Omental fat pad (tissue), 4 donors: ENCODE measurements at places on chromosomes 4 and X. TPM values are rescaled to one million over a fixed set of nuclear protein-coding genes. Genes with fewer than 3 reads are reported as not detected.

- no peak for DNase-seq
Measured at GRCh38 chrX:118116713-118117550, at the start of gene KLHL13. Gene KLHL13 (minus strand): TSS chrX:118116810. CDS start chrX:118028473, 88,337 bp downstream.

- DNase-seq = no peak
Measured at GRCh38 chr4:168831585-168831918, 178.5 kb downstream of the CBR4 start.

DNA sequence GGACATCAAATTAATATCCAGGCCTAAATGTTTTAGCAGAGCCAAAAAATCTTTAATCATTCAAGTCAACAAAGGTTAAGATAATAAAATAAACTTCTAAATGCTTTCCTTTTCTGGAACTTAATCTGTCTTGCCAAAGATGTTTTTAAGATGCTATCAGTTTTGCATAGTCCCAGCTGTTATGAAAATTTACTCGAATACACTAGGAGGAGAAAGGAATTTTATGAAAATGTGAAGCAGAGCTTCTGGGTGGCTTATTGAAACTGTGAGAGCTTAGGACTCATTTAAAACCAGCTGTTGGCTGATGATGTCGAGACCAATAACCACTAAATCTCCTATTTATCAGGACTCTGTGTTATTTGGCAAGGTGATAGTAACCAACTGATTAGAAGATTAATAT, 202.2 kb upstream of the ETNPPL start:
- DNase-seq = no peak

DNA sequence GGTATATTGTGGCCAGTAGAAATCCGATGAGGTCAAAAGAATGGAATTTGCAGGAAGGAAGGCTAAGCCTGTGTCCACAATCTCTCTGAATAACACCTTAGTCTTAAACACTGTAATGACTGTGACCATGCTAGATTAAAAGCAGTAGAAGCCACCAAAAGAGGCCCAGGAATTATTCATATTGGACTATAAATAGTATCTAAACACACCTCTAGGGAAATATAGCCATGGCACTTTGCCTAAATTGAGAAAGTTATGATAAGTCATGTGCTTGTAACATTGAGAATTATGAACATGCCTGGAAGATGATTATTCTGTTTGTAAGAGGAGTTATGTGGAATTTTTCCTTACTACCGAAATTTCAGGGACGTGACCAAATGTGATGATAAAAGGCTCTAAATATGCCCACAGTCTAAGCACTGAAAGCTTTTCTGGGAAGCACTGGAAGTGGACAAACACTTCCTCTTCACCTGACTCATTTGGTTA, 298.5 kb downstream of the KCTD8 start:
- DNase-seq = no peak

DNA sequence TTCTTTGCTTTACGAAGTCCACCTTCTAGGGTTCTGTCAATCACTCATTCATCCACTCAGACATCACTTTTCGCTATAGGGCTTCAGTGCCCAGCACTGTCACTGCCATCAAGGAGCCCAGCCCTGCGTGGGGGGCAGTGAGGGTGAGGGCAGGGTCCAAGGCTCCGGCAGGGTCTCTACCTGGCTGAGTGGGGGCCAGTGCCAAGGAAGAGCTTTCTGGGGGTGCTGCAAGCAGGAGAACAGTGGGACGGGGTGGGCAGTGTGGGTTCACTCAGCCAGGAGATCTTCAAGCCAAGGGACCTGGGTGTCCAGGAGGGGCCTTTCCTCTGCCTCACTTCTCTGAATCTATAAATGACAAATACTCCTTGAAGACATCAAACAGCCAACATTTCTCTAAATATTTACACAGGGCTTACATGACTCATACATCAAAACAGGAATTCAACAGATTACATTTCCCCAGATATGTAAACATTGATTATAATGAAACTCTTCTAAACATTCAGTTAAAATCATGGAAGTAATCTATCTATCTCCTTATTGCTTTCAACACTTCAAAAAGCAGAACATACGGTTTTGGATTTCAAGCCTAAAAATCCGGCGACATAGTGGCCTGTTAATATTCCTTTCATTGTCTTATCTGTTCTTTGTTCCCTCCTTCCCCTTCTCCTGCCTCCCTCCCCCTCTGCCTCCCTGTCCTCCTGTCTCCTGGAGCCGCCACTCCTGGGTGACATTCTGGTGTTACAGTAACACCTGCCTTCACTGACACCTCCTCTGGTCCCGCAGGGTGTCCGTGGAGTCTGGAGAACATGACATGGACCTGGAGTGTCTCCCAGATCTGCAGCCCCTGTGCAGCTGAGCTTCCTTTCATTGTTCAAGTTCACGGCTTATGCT, 94.4 kb upstream of the ADRA2C start:
- DNase-seq = no peak

DNA sequence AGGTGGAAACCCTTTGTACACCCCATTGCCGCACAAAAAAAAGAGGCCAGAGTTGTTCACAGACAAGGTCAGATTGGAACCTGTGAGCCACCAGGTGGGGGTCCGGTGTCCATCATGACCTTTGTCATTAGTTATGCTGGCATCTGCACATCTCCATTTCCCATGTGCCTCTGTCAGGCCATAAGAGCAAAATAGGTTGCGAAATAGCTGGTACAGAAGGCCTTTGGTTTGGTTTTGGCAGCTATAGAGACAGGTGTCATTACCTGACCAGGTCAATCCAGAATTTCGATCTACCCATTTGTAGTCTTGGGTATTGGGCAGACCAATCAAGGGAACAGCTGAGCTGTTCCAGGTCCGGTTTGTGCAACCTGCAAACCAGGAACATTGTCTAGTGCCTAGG, 6.6 kb downstream of the ERVMER34-1 start:
- no peak for DNase-seq

DNA sequence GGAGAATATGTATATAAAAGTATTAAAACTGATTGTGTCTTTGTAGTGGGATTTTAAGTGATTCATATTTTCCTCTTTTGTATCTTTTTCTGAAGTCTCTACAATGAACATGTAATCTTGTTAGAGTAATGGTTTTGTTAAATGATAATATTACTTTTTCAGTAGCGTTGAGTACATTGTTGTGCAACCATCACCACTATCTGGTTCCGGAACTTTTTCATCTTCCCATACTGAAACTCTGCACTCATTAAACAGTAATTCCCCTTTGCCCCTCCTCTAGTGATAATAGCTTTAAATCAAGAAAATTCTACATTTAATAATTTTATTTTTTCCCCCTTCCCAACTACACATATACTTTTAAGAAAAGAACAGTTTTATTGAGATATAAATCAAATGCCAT, 23.3 kb downstream of the SHROOM3 start:
- DNase-seq = no peak

- no peak for DNase-seq
Measured at GRCh38 chr4:37446016-37446415, 201.5 kb downstream of the NWD2 start.

DNA sequence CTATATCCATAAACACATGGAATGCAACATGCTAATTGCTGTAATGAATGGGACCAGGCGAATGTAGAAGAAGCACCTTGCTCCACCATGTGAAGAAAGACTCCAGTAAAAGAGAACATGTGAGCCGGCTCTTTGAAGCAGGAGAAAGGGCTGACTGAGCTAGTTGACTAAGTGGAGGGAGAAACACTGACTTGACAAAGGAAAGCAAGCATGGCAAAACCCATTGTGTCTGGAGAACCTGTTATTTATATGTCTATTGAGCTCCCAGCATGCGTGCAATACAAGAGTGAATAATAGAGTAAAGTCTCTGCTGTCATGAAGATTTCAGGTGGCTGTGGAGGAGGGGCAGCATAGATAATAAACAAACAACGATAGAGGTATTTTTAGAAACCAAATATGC, 559.9 kb downstream of the RAB28 start:
- DNase-seq = no peak

DNA sequence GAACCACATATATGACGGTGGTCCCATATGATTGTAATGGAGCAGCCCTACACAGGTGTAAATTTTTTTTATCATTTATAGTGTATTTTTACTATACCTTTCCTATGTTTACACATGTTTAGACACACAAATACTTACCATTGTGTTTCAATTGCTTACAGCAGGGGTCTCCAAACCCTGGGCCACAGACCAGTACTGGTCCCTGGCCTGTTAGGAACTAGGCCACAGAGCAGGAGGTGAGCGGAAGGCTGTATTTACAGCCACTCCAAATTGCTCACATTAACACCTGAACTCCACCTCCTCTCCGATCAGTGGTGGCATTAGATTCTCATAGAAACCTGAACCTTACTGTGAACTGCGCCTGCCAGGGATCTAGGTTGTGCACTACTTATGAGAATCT, 201.8 kb upstream of the NDST4 start:
- DNase-seq = no peak

DNA sequence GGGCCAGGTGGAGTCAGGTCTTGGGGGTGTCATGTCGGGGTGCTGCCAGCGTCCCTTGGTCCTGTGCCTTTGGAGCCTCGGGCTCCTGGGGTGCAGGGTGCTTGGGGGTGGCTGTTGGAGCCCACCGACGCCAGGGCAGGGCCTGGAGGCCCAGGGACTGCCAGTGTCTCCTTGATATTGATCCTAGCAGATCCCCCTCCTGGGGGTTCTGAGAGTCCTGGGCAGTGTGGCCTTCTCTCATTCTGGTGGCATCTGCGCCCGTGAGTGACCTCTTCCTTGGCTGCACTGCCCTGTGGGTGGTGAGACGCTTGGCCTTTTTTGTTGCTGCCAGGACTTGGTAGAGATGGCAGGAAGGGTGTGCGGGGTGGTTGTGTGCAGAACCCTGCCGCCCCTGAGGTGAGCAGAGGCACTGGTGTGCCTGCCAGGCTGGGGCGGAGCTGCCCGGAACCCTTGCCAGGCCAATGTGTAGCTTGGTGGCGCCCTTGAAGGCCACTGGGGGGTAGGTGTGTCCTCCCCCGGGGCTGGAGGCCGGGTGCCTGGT, 7.0 kb downstream of the NAT8L start:
- DNase-seq = no peak

DNA sequence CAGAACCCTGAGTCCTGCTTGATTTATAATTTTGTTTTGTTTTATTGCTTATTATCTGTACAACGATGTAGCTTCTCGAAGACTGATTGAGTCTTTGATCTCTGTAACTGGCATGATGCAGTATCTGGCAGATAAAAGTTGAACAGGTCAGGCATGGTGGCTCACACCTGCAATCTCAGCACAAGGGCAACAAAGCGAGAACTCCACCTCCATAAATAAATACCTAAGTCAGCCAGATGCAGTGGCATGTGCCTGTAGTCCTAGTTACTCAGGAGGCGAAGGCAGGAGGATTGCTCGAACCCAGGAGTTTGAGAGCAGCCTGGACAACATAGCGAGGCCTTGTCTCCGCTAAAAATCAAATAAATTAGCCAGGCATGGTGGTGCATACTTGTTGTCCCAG, 15.7 kb upstream of the WDR19 start:
- no peak for DNase-seq

DNA sequence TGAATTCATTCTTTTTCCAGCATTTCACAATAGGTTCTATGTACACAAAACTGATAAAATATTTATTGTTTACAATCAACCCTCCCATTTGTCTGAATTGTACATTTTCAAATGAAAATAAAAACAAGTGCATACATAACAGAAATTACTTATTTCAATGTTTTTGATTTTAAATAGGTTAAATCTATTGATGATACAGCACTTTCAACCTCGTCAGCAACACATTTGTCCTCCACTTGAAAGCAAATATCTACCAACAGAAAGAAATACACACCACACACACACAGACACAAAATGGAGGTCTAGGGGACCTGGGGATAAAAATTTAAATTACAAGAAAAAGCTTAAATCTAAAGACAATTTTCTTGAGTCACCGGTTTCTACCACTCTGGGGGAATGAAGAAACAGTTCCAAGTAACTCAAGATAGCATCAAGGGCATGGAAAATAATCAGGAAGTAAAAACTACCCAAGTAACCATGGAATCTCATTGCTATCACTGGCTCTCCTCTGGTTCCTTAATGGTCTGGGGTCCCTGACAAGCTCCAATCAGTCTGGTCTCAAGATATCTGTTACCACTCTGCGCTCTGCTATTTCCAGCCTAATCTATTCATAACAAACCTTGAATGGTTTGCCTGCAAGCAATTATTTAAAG, 27.6 kb downstream of the ANKRD17 start:
- DNase-seq = no peak

TKTL2 gene
- total RNA-seq = 0.09 TPM

MAP9 gene
- 5.0 TPM for total RNA-seq

SPATA4 gene
- total RNA-seq = not detected

NPY1R gene
- total RNA-seq = 41.1 TPM

ENPP6 gene
- total RNA-seq = 0.63 TPM

HTRA3 gene
- total RNA-seq = 22.8 TPM
